ENCODE measurements at places on chromosomes 5 and 9.
A peak's percentile ranks its signal among the peaks of the same experiment; 100 is the strongest.

GRCh38 chr5:95280401-95281095 lies 4.3 kb downstream of the MCTP1 start:
- DNase-seq, result no peak

DNA sequence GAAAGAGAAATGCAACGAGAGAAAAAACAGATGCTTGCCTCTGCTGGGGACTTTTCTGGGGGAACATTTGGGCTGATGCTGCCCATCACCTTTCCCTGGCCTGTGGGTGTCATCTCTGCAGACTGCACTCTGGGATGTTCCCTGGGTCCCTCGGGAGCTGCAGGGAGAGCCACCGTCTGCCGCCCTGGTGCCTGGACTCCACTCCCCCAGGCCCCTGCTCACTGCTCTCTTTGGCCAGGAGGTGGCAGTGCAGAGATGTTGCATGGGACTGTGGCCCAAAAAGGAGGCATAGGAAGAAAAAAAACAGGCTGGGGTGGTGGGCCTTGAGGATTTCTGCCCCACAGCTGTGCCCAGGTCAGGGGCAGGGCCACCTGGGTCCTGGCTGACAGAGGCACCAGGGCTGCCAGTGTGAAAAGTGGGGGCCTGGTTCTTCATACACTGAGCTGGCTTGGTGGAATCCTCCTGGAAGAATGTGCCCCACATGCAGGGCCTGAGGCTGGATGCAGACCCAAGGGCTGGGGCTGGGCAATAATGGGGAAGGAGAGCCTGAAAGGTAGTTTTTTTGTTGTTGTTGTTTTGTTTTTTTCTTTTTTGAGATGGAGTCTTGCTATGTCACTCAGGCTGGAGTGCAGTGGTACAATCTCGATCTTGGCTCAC lies 353.6 kb downstream of the SLIT3 start:
- DNase-seq, result no peak

- DNase-seq, result no peak
Observed at GRCh38 chr9:126457175-126457547, 130.5 kb downstream of the MVB12B start.

DNA sequence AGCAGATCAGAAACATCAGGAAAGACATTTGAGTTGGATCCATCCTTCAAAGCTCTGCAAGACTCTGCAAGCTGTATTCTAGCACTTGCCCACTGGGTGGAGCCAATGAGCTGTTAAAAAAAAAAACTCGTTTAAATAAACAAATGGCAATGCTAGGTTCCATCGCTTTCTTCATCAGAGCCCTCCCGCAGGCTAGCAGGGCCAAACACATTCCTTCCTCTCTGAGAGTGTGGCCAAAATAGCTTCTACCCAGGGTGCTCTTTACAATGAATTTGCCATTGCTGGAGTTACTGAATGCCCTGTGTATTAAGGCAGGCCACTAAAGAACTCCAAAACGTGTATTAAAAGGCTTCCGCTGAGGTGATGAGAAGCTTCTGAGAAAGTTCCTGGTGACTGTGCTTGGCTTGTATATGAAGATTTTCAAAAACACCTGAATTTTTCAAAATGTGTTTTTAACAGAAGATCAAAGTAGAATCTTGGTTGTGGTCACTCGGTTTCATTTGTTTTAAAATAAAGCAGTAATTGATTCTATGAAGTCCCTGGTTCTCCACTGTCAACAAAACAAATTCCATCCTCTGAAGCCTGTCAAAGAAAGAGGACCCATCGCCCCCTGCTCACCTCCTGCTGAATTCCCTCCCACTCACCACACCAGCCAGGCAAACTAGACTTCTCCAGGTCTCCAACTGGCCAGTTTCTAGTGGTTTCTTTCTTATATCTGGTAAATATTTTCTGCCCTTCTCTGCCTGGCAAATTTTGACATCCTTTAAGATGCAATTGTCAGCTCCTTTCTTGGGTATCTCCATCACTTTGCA lies 36.5 kb upstream of the EQTN start:
- DNase-seq, result peak; percentile 1

DNA sequence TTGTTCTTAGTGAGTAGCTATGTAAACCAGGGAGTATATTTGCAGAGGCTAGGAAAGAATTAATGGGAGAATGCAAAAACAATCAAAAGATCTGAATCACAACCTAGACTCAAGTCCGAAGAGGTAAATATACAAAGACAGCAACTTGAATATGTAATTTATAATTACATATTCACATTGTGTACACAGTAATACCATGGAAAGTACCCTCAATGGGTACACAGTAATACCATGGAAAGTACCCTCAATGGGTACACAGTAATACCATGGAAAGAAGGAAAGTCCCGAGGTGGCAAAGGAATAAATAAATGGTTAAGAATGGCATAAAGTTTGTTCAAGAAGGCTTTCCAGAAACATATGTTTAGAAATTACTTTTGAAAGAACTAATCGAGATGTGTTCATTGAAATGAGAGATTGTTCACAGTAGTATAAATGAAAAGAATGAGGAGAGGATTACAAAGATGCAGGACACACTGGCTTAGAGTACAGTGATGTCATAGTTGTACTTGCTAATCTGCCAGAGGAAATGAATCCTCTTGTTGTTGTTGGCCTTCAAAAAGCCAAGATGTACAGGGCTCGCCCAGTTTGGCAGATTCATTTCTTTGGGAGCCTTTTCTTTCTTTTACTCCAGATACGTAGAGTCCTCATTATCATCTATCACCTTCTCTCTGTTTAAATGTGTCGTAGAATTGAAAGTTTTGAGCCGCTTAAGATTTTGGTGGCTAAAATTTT lies 116.0 kb downstream of the UNC13B start:
- no peak for DNase-seq

DNA sequence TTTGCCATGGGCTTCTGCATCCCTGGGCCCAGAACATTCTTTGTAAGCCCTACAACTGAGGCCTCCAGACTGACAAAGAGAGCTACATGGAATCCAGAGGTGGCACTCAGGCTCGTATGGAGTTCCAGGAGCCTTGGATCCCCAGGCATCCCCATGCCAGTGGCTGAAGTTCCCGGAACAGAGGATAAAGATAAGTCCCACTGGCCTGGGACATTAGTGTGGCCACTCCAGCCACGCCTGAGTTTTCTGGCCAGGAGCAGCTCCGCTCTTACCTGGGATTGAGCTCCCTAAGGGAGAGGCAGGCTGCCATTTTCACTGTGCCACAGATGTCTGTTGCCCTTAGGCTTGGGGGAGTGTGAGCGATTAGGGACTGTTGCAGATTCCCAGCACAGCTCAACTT lies 656.3 kb upstream of the FAM174A start:
- DNase-seq, result no peak

GRCh38 chr5:141338538-141339306 lies at the start of gene PCDHGA2:
Gene PCDHGA2, plus strand, starts transcription at chr5:141338760.
- no peak for DNase-seq

DNA sequence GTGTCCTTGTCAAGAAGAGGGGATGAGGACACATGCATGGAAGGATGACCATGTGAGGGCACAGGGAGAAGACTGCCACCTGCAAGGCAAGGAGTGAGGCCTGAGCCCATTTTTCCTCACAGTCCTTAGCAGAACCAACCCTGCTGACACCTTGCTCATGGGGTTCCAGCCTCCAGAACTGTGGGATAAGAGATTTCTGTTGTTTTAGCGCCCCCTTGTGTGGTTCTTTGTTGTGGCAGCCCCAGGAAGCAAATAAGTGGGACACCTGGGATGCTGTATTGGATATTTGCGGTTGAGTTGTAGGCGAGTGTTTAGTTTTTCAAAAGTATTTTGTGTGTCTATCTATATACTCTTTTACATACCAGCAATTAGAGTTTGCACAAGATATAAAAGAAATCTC lies 206.4 kb downstream of the NXNL2 start:
- no peak for DNase-seq

DNA sequence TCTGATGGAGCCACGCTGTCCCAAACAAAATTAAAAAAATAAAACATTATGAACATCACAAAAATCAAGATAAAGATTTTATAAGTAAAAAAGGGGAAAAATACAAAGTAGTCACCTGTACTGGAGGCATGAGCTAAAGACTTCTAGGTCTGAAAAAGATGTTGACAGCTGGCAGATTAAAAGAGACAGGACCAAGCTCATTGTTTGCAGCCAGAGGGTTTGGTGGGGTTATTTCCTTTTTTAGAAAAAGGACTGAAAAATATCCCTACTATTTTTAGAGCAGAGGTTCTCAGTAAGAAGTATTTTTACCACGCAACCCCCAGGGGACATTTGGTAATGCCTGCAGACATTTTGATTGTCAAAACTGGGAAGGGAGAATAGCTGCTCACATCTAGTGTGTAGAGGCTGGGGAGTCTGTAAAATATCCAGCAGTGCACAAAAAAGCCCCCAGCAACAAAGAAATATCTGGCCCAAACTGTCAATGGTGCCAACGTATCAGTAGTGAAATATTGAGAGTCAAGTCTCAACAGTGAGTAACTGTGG lies 353.4 kb downstream of the TLE1 start:
- no peak for DNase-seq

All from activated T-helper 9 cell treated with anti-CD3 and anti-CD28 coated beads, Interleukin-2, amount 50 U/mL, for 16 hours (primary cell).